Gastrocnemius medialis (tissue), 4 donors: ENCODE measurements at places on chromosomes 3 and 15. TPM values are rescaled to one million over a fixed set of nuclear protein-coding genes. Genes with fewer than 3 reads are reported as not detected.

Gene CD80
- 0.13 TPM for total RNA-seq

Gene TGFBR2
- total RNA-seq, result 38.3 TPM

- no peaks in the 10 kb centered on the region for H3K36me3 ChIP-seq
- peaks cover 27% of the 10 kb centered on the region for H3K4me1 ChIP-seq
- H3K27me3 ChIP-seq, result no peaks in the 10 kb centered on the region
- no peak for DNase-seq
- H3K27ac ChIP-seq, result no peak overlapping the region
Observed at GRCh38 chr3:192825657-192826200, 91.9 kb downstream of the MB21D2 start.

- no peaks in the 10 kb centered on the region for H3K27me3 ChIP-seq
- H3K27ac ChIP-seq, result no peak overlapping the region
- no peaks in the 10 kb centered on the region for H3K36me3 ChIP-seq
- H3K4me1 ChIP-seq, result no peaks in the 10 kb centered on the region
Observed at GRCh38 chr3:143433787-143434378, 314.3 kb downstream of the CHST2 start.
